Stimulated activated CD8-positive, alpha-beta memory T cell treated with anti-CD3 and anti-CD28 coated beads, Interleukin-2, amount 100 ng/mL, for 1 hour (primary cell): ENCODE measurements at places on chromosomes 5 and 9.

- no peak for DNase-seq
Measured at GRCh38 chr5:29277642-29278041, 1915.8 kb upstream of the CDH6 start.

DNA sequence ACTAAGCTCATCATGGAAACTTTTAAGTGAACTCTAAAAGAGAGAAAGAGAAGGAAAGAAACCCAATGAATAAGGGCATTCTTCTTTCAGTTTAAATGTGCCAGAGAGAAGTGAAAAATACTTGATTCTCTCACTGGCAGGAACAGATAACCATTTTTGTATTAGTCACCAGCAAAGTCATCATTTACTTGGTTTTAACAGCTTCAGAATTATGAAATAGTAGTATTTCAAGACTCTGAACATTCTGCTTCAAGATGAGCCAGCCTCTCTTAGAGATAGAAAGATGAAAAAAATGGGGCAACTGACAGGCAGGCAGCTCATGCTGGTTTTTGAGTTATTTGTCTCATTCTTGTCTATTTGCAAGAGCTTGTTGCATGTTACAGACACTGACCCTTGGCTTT lies 103.5 kb downstream of the GCNT1 start:
- DNase-seq = no peak

DNA sequence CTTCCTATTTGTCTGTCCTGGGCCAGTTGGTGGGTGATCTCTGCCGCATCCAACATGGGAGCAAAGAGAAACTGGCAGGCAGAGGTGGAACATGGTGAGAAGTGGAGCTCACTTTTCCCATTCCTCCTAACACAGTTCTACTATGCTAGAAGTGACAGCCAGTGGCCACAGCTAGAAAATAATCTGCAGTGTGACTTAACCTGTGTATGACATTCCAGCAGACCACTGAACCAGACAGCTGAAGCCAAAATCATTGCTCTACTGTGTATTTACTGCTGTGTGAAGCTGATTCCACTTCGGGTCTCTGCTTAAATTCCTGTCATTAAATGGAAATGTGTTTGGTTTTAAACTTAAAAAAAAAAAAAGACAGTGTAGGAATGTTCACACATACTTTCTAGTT lies 523.0 kb downstream of the MTRR start:
- no peak for DNase-seq

GRCh38 chr9:92048924-92049625 lies 66.1 kb downstream of the SPTLC1 start:
- no peak for DNase-seq

DNA sequence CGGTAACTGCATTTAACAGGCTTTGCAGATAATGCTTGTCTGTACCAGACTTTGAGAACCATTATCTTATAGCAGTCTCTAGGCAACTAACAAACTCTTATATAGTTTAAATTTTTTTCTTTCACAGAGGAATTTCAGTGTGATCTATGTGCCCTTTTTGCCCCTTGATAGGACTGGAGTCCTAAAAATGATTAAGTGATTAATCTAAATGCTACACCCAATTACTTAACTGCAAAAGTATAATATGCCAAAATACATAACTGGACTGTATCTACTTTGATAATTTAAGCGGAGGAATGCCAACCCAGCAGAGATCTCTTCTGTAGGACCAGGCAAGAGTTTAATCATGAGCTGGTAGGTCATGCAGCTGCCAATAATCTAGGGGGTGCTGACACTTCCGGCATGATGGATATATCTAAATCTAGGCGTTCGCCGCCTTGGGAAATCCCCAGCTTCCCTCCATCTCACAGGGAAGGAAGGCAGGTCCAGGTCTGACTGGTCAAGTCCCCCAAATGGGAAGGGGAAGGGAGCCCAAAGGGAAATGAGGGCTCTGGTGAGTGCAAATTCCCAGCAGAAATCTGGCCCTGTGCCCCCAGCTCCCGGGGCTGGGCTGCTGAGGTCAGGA lies 205.6 kb downstream of the GAPVD1 start:
- no peak for DNase-seq

DNA sequence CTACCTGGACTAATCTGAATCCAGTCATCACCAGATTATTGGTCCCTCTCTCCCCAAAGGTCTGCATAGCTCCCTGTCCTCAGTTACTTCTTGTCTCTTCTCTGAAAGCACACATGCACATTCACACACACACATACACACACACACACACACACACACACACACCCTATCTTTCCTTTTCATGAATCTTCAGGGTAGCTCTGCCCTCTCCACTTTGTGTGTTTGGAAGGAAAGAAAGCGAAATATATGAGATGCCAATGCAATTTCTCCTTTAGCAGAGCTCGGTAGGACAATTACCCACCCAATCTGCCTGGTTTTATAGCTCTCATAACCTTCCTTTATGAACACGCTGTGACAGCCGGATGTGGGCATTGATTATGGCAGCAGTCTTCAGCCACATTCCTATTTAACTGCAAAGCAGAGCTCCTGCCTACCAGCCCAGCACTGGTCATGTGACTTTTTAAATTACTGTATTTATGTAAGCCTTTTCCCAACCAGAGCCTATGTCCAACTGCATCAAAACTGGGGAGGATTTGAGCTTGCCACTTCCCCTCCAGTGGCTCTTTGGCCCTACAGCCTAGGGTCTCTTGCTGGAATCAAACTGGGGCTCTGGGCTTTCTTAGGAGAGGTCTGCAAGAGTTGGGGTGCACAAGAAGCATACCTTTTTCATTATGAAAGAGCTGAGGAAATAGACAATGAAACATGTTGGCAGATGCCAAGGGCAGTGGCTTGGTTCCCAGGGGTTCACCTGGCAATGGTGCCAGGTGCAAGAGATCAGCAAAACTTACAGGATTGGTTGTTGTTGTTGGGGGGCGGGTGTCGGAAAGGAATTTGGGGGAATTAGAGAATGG lies 20.8 kb upstream of the MATR3 start:
- DNase-seq = no peak

- DNase-seq = no peak
Measured at GRCh38 chr5:148751025-148751424, 75.4 kb upstream of the ADRB2 start.

- no peak for DNase-seq
Measured at GRCh38 chr9:37971108-37971459, 67.2 kb upstream of the SLC25A51 start.

DNA sequence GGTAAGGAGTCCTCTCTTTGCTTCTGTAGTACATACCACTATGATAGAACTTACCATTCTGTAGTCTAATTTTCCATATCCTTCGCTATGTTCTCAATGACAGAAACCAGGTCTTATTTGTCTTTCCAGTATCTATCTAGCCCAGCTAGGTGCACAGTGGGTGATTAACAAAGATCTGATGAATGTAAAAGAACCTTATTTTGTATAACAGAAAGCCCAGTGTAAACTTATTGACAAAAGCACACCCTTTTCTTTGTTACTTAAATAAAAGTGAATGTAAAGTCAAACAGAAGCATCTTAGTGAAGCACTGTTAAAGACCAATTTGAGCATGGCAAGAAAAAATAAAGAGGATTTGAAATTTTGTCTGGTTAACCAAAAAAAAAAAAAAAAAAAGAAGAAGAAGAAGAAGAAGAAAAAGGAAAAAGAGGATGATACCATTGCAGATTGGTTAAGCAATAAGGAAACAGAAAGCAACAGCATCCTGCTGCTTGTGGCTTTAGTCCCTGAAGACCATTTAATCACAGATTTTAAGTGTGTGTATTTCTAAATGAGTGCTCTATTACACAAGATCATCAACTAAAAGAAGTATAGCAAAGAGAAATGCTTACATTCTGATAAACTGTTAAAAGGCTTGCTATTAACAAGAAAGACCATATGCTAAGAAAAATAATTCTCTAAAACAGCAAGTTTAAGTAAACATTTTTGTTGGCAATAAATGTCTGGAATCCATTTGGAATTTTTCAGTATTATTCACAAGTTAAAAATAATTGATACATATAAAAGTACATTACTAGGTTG lies 21.2 kb downstream of the MEGF9 start:
- no peak for DNase-seq

DNA sequence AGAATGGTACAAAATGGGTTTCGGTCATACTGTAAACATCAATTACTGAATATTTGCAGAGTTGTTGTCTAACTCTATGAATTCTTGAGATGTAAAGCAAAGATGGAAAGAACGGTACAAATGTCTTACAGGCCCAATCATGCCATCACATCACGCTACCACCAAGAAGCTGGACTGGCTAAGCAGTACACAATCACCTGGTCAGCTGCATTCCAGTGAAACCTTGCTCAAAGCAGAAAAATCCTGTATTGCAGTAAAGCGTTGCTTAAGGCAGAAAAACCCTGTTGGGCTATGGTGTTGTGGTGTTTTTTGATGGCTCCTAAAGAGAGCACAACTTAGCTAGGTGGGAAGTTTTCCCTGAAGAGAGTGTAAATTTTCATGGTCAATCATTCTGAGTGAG lies 112.6 kb upstream of the RASA1 start:
- DNase-seq = no peak

DNA sequence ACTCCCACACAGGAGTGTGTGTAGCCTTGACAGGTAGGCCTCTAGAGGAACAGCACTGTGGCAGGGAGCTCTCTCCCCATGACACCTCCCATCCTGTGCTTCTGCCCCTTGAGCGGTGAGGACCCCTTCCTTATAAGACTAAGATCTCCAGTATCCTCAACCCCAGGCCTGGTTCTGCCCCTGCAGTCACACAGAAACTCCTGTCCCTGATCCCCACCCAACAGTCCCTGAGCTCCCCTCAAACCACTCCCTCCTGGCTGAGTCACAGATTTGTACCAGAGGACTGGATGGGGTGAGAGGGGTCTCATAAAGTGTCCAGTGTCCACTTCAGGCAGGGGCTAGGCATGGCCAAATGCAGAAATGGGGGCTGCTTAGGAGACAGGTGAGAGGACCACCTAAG lies 47.8 kb upstream of the CDKN2AIPNL start:
- DNase-seq = no peak

GRCh38 chr9:129587487-129588262 lies 33.2 kb downstream of the C9orf50 start:
- DNase-seq = no peak

- DNase-seq = no peak
Measured at GRCh38 chr5:179239256-179240135, 105.8 kb downstream of the ADAMTS2 start.

- no peak for DNase-seq
Measured at GRCh38 chr5:10563110-10563944, 543 bp upstream of the ANKRD33B start.

- no peak for DNase-seq
Measured at GRCh38 chr9:129005336-129005997, 22.7 kb downstream of the SH3GLB2 start.

- DNase-seq = no peak
Measured at GRCh38 chr5:177070536-177071191, 16.1 kb upstream of the FGFR4 start.

GRCh38 chr9:3256571-3257330 lies 269.1 kb downstream of the RFX3 start:
- no peak for DNase-seq

DNA sequence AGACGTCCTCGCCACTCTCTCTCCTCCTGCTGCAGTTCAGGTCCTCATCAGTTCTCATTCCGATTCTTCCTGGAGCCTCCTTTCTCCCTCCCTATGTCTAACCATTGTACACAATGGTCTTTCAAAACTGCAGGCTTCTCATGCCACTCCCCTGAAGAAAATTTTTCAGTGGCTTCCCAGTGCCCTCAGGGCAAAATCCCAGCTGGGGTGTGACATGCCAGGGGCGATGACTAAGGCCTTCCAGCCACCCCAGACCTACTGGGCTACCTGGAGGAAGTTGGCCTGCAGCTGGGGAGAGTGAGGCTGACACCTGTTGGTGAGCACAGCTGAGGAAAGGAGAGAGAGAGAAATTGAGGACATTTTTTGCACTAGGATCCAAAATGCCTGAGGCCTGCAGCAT lies 65.2 kb downstream of the SREK1 start:
- no peak for DNase-seq

- DNase-seq = no peak
Measured at GRCh38 chr9:93821307-93821703, 133.8 kb downstream of the BARX1 start.

GRCh38 chr9:69199769-69200470 lies 25.8 kb downstream of the TJP2 start:
- no peak for DNase-seq

DNA sequence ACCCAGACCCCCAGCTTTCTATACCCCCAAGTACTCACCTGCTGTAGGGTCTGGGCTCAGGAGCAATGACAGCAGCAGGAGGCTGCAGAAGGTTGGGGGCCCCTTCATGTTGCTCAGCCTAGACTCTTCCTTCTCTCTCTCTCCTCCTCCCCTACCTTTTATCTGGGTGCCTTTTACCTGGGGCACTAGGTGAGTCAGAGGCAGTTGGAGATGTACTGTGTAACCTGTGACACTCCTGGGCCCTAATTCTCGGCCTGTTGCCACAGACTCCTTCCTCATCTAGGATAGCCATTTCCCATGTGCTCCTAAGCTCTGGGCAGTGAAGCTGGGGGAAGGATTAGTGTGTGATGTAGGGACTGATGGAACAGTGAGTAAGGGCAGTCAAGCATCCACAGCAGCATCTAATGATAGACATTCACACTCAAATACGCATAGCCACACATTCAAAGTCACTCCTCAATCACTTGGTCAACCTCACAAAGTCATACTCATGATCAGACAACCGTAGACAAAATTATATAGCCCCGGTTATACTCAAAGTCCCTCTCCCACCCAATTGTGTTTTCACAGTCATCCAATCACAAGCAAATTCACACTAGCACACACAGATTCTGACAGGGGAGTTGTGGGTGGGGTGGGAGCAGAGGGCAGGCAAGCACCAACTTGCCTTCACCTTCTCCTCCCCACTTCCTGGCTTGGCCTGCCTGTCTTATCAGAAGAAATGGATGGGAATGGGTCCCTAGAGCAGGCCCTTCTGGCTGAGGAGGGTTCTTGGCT lies at the start of gene CCL27:
Gene CCL27 (minus strand): TSS at position 132 of the 777 bp plus-strand sequence. CDS start 24 bp downstream, at position 108.
- no peak for DNase-seq

GRCh38 chr9:35423499-35423898 lies 66.4 kb upstream of the RUSC2 start:
- no peak for DNase-seq

- no peak for DNase-seq
Measured at GRCh38 chr5:180670586-180671359, 21.4 kb upstream of the FLT4 start.

- DNase-seq = no peak
Measured at GRCh38 chr5:7396713-7397454, 946 bp downstream of the ADCY2 start.

- DNase-seq = no peak
Measured at GRCh38 chr9:129436751-129437625, 183.9 kb downstream of the C9orf50 start.

DNA sequence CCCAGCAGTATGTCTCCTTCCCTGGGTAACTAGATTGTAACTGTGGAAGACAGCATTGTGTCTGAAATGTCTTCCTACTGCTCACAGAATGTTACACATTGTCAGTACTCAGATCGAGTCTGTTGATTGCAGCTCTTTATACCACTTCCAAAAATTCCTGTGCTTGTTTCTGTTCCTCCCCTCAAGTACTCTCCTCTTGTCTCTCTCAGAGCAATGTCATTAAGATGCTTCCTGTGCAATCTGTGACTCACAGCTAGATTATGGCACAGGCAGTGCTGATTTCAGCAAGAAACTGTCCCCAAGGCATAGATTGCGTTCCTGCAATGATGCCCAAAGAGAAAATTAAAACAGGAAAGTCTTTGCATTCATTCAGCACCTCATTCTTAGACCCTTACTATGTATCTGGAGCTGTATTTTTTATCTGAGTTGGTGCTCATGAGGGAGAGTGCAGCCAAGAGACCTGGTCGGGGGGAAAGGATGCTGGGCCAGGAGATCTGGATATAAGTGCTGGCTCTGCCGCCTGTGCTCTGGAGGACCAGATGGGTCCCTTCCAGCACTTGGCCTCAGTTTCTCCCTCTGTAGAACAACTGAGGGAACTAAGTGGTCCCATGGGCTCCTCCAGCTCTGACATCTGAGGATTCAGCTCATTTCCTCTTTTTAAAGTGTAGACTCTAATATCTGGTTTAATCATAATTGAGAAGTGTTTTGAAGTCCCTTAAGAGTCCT lies 40.8 kb upstream of the GNPDA1 start:
- DNase-seq = no peak
